Substantia nigra (tissue), 51 donors: ENCODE measurements at places on chromosomes 6 and 20.

- DNase-seq = no peak
These were observed at the start of gene DCDC2 for GRCh38 chr6:24357336-24358218. Gene DCDC2 (minus strand): TSS chr6:24358059. CDS start chr6:24357750, 309 bp downstream.

DNA sequence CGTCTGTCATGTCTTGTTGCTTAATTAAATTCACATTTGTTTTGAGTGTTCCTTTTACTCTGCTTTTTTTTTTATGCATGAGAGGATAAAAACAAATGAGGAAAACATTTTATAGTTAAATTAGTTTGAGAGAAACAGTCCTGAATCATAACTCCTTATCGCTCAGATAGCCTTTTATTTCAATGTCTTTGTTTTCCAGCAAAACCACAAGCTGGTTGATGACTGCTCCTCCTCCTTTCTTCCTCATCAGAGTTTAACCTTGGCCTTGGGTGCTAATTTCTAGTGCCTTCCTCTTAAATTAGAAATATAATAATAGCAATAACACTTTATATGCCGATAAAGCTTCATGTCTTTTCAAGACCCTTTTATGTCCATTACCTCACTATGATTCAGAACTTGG, 3.1 kb downstream of the NOX3 start:
- no peak for DNase-seq

- no peak for DNase-seq
These were observed 60.2 kb downstream of the GNAS-AS1 start for GRCh38 chr20:58790454-58790853.

DNA sequence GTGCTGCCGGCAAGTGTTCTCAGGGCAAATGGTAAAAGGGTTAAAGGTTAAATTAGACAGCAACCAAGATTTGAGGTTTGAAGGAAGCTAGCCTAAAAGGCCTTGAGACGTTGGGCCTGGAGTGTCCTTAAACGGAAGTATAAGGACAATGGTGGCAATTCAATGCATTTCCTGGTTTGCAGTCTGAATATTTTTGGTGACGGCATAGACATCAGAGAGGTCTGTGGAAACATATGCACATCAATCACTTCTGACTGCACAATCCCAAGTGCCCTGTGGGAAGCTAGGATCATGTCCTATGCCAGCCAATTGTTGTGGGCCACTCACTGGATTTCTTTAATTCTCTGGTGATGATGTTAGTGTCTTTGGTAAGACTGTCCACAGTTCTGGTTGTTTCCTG, 25.7 kb upstream of the TUBB2A start:
- DNase-seq = no peak

GRCh38 chr20:23086056-23086566, at the start of gene CD93:
Gene CD93 (minus strand): TSS chr20:23086324. CDS start chr20:23086192, 132 bp downstream.
- DNase-seq = no peak

- no peak for DNase-seq
These were observed 171.5 kb downstream of the QKI start for GRCh38 chr6:163585932-163586437.

DNA sequence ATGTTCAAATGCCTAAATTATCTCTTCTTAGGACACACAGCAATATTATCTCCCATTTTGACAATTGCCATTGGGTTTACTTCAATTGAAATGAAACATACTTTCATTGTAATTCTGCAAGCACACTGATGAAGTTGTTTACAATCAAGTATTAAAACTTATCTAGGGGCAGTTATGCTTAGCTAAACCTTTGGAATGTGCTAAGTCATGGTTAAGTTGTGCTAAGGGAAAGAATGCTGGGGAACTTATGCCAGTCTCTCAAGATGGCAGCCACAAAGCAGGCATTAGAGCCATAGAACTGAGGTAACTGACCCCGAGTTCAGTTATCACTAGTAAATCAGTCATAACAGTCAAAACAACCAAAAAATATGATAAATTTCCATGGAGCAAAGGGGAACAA, 59.1 kb upstream of the NT5E start:
- DNase-seq = no peak

GRCh38 chr6:10894958-10895357, 8.1 kb downstream of the SYCP2L start:
- no peak for DNase-seq

DNA sequence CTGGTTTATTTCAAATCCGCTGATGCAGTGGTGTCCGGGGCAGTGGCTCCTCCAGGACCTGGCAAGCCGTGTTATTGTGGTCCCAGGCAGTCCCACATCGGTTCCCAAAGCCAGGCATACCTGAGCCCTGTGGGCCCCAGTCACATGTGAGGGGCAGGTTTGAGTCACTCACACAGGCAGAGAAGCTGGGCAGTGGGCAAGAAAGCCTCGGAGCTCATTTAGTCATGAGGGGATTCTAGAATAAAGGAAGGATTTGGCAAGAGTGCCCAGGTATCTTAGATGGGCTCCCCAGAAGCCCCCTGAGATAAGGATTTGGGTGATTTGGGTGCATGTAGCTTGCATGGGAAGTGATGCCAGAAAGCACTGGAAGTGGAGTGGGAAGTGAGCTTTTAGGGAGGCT, 37.3 kb downstream of the SYNDIG1 start:
- DNase-seq = no peak

- no peak for DNase-seq
These were observed 24.2 kb downstream of the FKBP1A start for GRCh38 chr20:1368448-1369199.

- no peak for DNase-seq
These were observed 5.5 kb downstream of the VEGFA start for GRCh38 chr6:43775535-43775885.

- DNase-seq = no peak
These were observed 16.9 kb downstream of the KCNK15 start for GRCh38 chr20:44762466-44763140.

GRCh38 chr6:43009124-43009523, 4.6 kb downstream of the MEA1 start:
- no peak for DNase-seq

DNA sequence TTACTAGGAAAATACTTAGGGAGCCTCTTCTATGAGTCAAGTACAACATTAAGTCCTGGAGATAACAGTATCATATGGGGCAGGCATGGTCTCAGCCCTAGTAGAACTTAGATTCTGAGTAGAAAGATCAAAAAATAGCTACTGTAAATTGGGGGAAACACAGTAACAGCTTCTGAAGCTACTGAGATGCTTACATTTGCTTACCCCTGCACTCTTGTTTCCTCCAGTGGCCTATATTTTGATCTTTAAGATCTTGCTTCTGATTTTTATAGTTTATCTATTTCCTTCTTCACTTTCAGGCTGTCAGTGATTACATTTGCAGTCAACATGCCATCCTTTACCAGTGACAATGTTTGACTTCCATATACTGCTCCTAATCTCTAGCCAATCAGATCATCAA, 35.3 kb downstream of the HIVEP2 start:
- DNase-seq = no peak

DNA sequence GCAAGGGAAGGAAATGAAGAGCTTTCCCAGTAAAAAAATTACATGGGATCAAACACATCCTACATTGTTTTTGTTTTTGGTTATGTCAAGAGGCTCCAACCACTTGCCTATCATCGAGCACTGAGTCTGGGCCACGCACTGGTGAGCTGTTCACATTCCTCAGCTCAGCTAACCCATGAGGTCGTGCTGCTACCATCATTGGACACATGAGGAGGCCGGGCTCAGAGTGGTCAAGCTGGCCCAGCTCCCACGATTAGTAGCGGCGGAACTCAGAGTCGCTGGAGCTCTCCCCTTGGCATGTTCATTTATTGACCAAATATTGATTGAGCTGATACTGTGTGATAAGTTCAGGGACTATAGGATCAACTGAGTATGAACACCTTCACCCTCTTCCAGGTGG, 164.9 kb downstream of the CDH26 start:
- no peak for DNase-seq
